CD4-positive, alpha-beta T cell (primary cell): ENCODE measurements at places on chromosomes 1 and 21.

GRCh38 chr1:212852105-212852688 is 4.7 kb upstream of the SPATA45 start:
- no peak overlapping the region for H3K4me3 ChIP-seq
- no peak overlapping the region for H3K27ac ChIP-seq
- peaks cover 7% of the 10 kb centered on the region for H3K4me1 ChIP-seq
- H3K27me3 ChIP-seq = no peaks in the 10 kb centered on the region
- no peak for DNase-seq

- H3K27me3 ChIP-seq = no peaks in the 10 kb centered on the region
- DNase-seq = no peak
- no peak overlapping the region for H3K27ac ChIP-seq
- H3K4me1 ChIP-seq = peaks cover 10% of the 10 kb centered on the region
Observed at GRCh38 chr1:235004276-235004675, 124.4 kb downstream of the TOMM20 start.

- H3K4me1 ChIP-seq = no peaks in the 10 kb centered on the region
- no peaks in the 10 kb centered on the region for H3K36me3 ChIP-seq
- no peak overlapping the region for H3K4me3 ChIP-seq
- no peak for DNase-seq
- no peak overlapping the region for H3K27ac ChIP-seq
Observed at GRCh38 chr1:18178111-18178510, 70.5 kb downstream of the IGSF21 start.

DNA sequence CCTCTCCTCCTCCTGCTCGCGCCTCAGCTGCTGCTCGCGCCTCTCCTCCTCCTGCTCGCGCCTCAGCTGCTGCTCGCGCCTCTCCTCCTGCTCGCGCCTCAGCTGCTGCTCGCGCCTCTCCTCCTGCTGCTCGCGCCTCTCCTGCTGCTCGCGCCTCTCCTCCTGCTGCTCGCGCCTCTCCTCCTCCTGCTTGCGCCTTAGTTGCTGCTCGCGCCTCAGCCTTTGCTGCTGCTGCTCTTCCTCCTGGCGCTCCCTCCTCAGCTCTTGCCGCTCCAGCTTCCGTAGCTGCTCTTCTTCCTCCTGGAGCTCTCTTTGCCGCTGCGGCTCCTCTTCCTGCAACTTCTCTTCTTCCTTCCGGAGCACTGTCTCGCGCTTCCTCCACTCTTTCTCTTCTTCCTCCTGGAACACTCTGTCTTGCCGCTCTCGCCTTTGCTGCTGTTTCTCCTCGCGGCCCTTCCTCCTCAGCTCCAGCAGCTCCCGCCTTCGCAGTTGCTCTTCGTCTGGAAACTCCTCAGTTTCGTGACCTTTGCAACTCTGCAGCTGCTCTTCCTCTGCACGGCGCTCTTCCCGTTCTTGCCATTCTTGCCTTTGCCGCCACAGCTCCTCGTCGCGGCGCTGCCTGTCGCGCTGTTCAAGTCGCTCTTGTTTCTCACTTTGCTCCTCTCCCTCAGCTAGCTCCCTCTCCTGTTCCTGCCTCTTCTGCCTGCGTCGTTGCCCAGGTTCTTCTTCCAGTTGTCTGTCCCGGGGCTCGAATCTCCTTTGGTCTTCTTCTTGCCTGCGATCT is 3.0 kb downstream of the TCHH start:
- H3K27me3 ChIP-seq = peaks cover 58% of the 10 kb centered on the region
- no peak for DNase-seq
- H3K4me3 ChIP-seq = peak overlapping the region; percentile 49
- H3K4me1 ChIP-seq = peaks cover 55% of the 10 kb centered on the region

DNA sequence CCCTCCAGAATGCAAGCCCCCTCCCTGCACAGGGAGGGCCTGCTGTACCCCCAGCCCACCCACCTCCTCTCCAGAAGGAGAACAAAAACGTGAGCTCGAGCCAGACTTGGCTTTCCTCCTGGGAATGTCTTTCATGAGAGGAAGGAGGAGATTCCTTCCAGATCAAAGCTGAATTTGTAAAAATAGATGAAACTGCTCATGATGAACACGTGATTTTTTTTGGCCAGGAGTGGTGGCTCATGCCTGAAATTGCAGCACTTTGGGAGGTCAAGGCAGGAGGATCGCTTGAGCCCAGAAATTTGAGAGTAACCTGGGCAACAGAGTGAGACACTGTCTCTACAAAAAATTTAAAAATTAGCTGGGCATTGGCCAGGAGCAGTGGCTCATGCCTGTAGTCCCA is 21.8 kb downstream of the GPR157 start:
- no peak overlapping the region for H3K27ac ChIP-seq
- no peaks in the 10 kb centered on the region for H3K27me3 ChIP-seq
- H3K36me3 ChIP-seq = peaks cover 8% of the 10 kb centered on the region
- H3K4me3 ChIP-seq = no peak overlapping the region

- H3K4me3 ChIP-seq = no peak overlapping the region
- H3K36me3 ChIP-seq = no peaks in the 10 kb centered on the region
- H3K27ac ChIP-seq = no peak overlapping the region
- no peak for DNase-seq
- H3K27me3 ChIP-seq = no peaks in the 10 kb centered on the region
Observed at GRCh38 chr1:71839876-71840275, 442.5 kb downstream of the NEGR1 start.

GRCh38 chr1:26391450-26391849 is 18.9 kb upstream of the ZNF683 start:
- H3K4me1 ChIP-seq = peaks cover 41% of the 10 kb centered on the region
- H3K36me3 ChIP-seq = no peaks in the 10 kb centered on the region
- H3K27me3 ChIP-seq = no peaks in the 10 kb centered on the region
- no peak overlapping the region for H3K27ac ChIP-seq

- H3K27me3 ChIP-seq = no peaks in the 10 kb centered on the region
- peaks cover 47% of the 10 kb centered on the region for H3K4me1 ChIP-seq
- peaks cover 9% of the 10 kb centered on the region for H3K36me3 ChIP-seq
- peak overlapping the region; percentile 24 for H3K27ac ChIP-seq
- peak overlapping the region; percentile 91 for H3K4me3 ChIP-seq
- DNase-seq = no peak
Observed at GRCh38 chr1:38992412-38993111, 1.5 kb downstream of the AKIRIN1 start.

DNA sequence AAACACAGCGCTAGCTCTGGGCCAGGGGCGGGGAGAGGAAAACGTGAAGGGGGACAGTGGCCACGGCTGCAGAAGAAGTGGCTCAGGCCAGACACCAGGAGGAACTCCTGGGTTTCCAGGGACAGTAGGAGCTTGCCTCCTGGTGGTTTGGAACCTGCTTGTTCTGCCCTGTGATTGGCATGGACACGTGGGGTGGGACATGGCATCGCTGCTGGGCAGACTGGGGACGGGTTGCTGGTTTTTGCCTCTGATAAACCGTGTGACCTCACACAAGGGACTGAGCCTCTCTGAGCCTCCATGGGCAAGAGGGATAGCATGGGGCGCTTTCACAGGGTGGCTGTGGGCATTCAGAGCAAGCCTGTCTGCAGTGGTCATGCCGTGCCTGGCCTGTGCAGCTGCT is 7.5 kb upstream of the PLCH2 start:
- DNase-seq = no peak
- H3K4me3 ChIP-seq = no peak overlapping the region
- H3K4me1 ChIP-seq = peaks cover 24% of the 10 kb centered on the region
- H3K36me3 ChIP-seq = no peaks in the 10 kb centered on the region

DNA sequence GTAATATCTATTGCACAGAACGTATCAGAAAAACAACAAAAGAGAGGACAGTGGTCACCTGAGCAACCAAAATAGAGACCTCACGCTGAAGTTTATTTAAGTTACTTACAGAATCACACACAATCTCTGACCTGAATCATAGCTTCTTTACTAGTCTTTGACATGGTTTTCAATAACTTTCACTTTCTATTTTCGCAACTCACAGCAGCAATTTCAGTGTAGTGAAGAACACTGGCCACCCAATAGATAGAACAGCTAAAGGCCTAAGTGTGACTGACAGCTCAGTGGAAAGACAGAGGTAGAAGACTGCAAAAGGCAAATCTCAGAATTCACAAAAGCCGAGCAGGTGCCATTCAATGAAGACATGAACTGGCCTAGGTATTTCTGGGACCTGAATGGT is 435.6 kb upstream of the CHRM3 start:
- no peak overlapping the region for H3K27ac ChIP-seq
- DNase-seq = no peak
- no peaks in the 10 kb centered on the region for H3K36me3 ChIP-seq
- H3K27me3 ChIP-seq = no peaks in the 10 kb centered on the region
- H3K4me3 ChIP-seq = no peak overlapping the region

GRCh38 chr1:228306275-228307217 is 98.7 kb downstream of the OBSCN start:
- no peaks in the 10 kb centered on the region for H3K4me1 ChIP-seq
- DNase-seq = no peak
- H3K36me3 ChIP-seq = no peaks in the 10 kb centered on the region
- H3K27ac ChIP-seq = no peak overlapping the region

DNA sequence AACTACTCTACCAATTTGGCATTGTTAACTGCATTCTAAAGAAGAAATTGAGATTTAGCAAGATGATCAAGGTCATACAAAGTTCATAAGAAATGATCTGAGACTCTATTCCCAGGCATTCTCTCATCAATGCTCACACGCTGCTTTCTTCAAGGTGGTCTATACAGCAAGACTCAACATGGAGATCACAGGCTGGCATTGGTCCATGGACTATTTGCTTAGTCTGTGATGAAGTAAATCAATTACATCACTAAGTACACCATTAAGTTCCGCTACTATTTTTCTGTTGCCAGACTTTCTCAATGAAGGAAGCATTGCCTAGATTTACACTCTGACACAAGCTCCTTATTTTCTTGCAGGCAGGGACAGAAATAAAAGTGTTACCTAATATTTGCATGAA is 51.9 kb upstream of the CYP2J2 start:
- H3K27me3 ChIP-seq = peaks cover 7% of the 10 kb centered on the region
- H3K36me3 ChIP-seq = no peaks in the 10 kb centered on the region
- no peaks in the 10 kb centered on the region for H3K4me1 ChIP-seq
- no peak for DNase-seq

DNA sequence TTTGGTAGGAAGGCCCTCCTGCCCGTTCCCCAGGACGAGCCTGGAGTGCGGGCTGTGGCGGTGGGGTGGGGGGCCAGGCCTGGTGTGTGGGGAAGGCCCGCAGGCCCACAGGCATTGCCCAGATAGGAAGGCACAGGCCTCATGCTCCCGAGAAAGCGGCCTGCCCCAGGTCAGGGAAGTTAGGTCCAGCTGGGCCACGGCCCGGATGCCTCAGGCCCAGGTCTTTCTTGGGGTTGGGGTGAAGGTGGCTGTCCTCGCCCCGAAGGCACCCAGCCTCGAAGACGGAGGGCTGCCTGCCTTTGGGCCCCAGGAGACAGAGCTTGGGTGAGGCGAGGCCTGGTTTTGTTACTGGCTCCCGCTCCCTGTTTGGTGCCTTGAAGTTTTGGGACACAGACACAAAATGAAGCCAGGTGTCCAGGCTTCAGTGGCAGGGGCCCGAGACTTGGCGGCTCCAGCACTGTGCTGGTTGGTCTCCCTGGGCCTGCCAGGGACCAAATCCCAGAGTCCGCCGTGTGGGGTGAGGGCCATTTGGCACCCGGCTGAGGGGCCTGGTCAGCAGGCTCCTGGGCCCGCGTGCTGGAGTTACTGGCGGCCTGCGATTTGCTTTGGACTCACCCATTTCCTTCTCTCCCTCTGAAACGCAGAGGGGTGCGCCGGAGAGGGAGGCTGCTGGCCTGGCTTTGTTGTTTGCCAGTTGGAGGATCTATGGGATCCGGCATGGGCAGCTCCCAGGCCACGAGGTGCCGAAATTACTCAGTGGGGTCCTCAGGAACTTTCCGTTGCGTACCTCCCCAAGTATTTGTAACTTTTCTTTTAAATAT is 2.0 kb downstream of the SKI start:
- H3K27me3 ChIP-seq = no peaks in the 10 kb centered on the region
- peak overlapping the region; percentile 80 for H3K27ac ChIP-seq
- H3K4me1 ChIP-seq = peaks cover 69% of the 10 kb centered on the region
- H3K4me3 ChIP-seq = peak overlapping the region; percentile 95
- no peaks in the 10 kb centered on the region for H3K36me3 ChIP-seq
- DNase-seq = no peak

- H3K4me3 ChIP-seq = no peak overlapping the region
- H3K36me3 ChIP-seq = no peaks in the 10 kb centered on the region
- no peak for DNase-seq
- H3K27me3 ChIP-seq = peaks cover 56% of the 10 kb centered on the region
- H3K27ac ChIP-seq = no peak overlapping the region
- H3K4me1 ChIP-seq = peaks cover 6% of the 10 kb centered on the region
Observed at GRCh38 chr1:156648496-156648895, 6.6 kb downstream of the BCAN start.

- H3K27me3 ChIP-seq = no peaks in the 10 kb centered on the region
- H3K4me3 ChIP-seq = no peak overlapping the region
- H3K27ac ChIP-seq = no peak overlapping the region
- H3K4me1 ChIP-seq = no peaks in the 10 kb centered on the region
- peaks cover 7% of the 10 kb centered on the region for H3K36me3 ChIP-seq
- DNase-seq = no peak
Observed at GRCh38 chr1:224198572-224198971, 15.5 kb downstream of the DEGS1 start.

GRCh38 chr1:7253118-7253480 is 467.8 kb downstream of the CAMTA1 start:
- H3K27ac ChIP-seq = no peak overlapping the region
- no peaks in the 10 kb centered on the region for H3K27me3 ChIP-seq
- no peak overlapping the region for H3K4me3 ChIP-seq
- no peaks in the 10 kb centered on the region for H3K4me1 ChIP-seq
- no peaks in the 10 kb centered on the region for H3K36me3 ChIP-seq
- DNase-seq = no peak

DNA sequence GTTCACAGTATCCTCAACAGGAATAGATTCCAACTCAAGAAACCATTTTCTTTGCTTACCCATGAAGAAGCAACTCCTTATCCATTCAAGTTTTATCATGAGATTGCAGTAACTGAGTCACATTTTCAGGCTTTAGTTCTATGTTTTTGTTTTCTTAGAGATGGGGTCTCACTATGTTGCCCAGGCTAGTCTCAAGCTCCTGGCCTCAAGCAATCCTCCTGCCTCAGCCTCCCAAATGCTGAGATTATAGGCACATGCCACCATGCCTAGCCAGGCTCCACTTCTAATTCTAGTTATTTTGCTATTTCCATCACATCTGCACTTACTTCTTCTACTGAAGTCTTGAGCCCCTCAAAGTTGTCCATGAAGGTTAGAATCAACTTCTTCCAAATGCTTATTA is 143.3 kb upstream of the HP1BP3 start:
- peaks cover 6% of the 10 kb centered on the region for H3K4me1 ChIP-seq
- no peak for DNase-seq
- H3K36me3 ChIP-seq = no peaks in the 10 kb centered on the region
- no peak overlapping the region for H3K27ac ChIP-seq
- no peak overlapping the region for H3K4me3 ChIP-seq
- no peaks in the 10 kb centered on the region for H3K27me3 ChIP-seq

DNA sequence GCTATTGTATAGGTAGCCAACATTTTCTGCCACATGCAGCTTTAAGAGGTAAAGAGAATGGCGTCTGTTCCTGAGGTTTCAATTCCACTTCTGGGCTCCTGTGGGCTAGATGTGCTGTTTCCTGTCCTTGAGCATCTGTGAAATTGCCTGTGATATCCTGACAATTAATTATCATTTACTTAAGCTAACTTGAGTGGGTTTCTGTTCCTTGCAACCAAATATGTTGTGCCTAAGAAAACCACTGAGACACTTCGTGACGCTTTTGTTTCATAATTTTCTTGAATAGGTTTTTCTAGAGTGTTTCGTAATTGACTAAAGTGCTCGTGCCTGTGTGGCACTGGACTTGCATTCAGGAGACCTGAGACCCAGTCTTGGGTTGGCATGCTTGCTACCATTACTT is 127.3 kb upstream of the POU3F1 start:
- peaks cover 4% of the 10 kb centered on the region for H3K27me3 ChIP-seq
- no peak overlapping the region for H3K27ac ChIP-seq
- H3K36me3 ChIP-seq = no peaks in the 10 kb centered on the region
- no peak overlapping the region for H3K4me3 ChIP-seq
- DNase-seq = no peak
